Activated CD4-positive, alpha-beta memory T cell treated with anti-CD3 and anti-CD28 coated beads for 36 hours (primary cell): ENCODE measurements at places on chromosomes 3 and 15. TPM values are rescaled to one million over a fixed set of nuclear protein-coding genes. Genes with fewer than 3 reads are reported as not detected.

Gene CYP19A1
- not detected for total RNA-seq

DNA sequence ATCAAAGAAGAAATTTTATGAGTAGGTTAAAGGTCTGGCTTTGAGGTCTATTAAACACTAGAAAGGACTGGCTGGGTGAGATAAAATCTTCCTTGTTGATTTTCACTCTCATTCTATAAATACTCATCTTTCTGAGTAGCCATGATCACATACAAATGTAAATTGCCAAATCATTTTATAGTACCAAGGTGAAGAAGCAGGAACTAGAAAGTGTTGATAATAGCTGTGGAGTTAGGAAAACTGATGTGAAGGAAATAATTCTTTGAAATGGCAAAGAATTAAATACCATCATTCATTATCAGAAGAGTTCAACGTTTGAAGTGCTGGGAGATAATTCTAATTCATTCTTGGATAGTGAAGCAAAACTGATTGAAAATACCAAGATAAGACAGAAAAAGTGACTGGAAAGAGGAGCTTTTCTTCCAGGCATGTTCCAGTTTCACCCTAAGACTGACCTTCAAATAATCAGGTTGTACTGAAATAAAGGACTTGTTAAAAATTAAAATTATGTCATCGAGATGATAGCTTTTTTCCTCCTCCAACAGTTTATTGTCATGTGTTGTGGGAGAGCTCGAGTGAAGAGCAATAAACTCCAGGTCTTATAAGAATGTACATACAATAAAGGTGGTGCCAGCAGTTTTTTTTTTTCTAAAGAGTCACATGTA lies 17.4 kb downstream of the THBS1 start:
- DNase-seq = no peak
- no peaks in the 10 kb centered on the region for H3K27me3 ChIP-seq
- no peak overlapping the region for H3K4me3 ChIP-seq
- H3K27ac ChIP-seq = no peak overlapping the region

Gene MASP1
- total RNA-seq = not detected

DNA sequence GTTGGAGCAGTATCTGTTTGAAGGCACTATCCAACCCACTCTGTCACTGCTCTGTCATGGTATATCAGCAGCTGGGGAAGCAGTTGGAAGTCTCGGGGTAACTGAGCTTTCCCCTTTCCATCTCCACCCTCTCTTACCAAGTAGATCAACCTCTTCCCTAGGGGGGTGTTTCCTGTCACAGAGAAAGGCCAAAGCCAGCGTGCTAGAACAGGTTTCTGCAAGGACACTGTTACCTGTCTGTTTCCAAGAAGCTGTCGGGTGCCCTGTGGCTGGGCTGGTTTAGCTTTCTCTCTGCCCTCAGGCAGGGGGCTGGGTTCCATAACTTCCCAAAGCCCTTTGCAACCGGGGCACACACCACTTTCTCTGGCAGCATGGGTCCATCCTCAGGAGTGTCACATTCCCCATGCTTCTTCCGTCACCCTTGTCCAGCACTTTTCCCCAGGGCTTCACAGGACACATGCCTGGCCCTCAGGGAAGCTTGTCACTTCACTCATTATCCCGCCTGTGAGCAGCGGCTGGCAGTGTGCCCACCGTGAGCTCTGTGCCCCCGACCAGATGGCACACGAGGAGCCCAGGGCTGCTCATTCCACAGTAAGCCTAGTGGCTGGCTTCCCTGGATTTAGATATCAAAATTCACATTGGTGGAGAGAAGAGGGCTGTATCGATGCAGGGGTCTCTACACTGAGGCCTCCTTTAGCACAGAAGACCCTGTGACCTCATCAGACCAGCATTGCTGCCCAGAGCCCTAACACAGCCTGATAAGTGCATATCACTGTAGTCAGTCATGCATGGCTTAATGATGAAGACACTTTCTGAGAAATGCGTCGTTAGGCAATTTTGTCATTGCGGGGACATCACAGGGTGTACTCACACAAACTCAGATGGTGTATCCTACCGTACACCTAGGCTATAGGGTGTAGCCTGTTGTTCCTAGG lies 205.8 kb downstream of the SLCO3A1 start:
- no peak for DNase-seq
- H3K4me3 ChIP-seq = no peak overlapping the region
- H3K27me3 ChIP-seq = no peaks in the 10 kb centered on the region
- peaks cover 3% of the 10 kb centered on the region for H3K4me1 ChIP-seq
- H3K36me3 ChIP-seq = no peaks in the 10 kb centered on the region

Gene EXOG
- 13.0 TPM for total RNA-seq

DNA sequence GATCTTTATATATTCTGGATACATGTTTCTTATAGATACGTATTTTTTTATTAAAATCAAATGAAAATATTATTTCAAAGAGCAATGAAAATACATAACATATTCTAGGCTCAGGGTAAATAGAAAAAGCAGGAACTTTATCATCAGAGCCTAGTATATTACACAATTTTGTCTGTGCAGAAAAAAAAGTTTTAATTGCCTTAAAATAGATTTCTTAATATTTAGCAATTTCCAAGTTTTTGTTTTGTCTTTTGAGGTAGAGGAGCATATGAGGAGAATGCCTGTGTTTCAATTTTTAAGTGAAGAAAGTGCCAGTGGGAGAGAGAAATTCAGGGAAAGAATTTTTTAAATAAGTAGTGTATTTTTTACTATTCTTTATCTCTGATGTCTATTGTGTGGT lies 10.5 kb downstream of the CAPN7 start:
- peaks cover 38% of the 10 kb centered on the region for H3K36me3 ChIP-seq
- H3K4me3 ChIP-seq = no peak overlapping the region
- H3K27me3 ChIP-seq = no peaks in the 10 kb centered on the region
- no peak for DNase-seq
- peaks cover 10% of the 10 kb centered on the region for H3K4me1 ChIP-seq
